ENCODE measurements at places on chromosomes 6 and 20.

DNA sequence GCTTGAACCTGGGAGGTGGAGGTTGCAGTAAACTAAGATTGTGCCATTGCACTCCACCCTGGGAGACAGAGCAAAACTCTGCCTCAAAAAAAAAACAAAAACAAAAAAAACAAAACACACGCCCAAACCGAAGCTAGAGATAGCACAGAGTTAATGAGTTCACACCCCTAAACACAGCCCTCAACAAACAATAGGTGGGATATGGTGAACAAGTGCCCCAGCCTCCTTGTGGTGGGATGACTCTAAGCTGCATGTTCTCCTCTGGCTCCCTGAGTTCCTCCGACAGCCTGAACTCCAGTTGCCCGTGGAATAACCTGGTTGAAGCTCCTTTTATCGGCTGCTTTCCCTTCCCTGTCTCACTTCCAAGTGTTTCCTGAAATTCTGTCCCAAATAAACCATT, 22.1 kb upstream of the DSN1 start:
- no peak for DNase-seq

DNA sequence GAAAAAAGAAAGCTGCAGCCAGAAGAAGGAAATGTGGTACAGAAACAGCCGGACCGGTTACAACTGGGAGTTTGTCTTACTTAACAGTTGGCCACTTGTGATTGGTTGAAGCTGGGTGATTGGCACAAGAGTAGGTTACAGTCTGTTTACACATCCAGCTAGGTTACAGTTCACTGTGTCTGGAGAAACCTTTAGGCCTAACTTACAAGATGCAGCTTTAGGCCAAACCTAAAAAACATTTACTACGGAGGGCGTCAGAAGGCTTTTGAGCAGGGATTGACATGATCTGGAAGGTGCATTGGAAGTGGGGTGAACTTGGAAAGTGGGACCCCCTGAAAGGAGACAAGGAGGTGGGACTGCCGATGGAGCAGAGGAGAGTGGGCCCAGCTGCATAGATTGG, 122.3 kb downstream of the BANF2 start:
- no peak for DNase-seq

DNA sequence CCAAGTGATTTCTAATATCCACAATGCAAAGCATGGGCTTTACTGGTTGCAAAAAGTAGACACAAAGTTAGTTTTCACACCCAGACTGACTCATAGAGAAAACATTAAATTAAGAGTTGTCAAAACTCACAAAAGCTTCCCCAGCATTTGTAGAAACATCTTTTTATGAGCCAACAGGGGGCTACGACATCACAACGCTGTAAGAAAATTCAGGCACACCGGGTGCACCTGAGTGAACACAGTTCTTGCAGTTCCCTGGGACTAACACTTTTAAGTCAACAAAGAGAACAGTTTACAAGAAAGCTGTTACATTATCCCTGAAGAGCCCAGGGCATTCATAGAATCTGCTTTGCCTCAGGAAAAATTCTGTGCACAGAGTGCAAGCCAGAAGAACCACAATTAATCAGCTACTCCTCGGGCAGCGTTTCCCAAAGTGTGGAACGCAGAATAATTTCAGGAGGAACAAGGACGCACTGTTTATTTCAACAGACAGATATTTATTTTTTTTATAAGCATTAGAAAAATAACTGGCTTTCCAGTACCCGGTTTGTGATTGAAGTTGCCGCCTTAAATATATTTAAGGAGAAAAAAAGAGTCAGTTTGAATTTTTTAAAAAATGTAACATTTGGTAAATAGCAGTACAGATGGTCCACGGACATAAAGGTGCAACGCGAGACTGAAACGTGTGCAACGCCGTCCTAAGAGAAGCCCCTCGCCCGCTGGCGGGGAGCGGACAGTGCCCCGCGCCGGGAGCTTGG, 1.2 kb downstream of the NCOA5 start:
- no peak for DNase-seq

- no peak for DNase-seq
Measured at GRCh38 chr6:82085701-82086100, 161.8 kb downstream of the IBTK start.

DNA sequence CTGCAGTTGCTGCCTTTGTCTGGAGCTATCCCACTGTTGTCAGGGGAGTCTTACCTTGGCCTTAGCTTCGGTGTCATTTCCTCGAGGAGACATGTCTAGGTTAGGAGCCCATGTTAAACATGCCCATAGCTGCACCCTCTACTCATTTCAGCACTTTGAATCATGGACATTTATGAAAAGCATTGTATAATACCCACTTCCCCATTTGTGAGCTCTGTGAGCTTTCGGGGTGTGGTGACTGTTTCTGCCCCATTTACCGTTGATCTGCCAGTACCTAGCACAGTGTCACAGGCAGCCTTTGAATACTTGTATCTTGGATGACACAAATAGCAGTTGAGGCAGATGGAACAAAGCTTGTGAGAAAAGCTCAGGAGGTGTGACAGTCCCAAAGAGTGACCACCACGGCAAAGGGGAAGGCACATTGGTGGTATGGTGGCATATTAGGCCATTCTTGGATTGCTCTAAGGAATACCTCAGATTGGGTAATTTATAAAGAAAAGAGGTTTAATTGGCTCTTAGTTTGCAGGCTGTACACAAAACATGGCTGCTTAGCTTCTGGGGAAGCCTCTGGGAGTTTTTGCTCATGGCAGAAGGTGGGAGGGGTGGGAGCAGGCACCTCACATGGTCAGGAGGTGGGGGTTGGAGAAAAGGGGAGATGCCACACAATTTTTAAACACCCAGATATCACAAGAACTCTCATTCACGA, 42.0 kb downstream of the JARID2 start:
- no peak for DNase-seq

DNA sequence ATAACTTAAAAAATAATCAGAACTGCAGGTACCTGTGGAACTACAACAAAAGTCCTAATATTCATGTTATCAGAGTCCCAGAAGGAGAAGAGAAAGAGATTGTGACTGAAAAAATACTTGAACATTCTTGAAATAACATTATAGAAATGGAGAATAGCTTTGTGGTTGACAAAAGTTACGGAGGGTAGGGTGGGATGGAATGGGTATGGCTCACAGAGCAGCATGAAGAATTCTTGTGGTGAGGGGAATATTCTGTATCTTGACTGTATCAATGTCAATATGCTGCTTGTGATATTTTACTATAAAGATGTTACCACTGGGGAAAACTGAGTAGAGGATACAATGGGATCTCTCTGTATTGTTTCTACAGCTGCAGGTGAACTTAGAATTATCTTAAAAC, 122.5 kb downstream of the DST start:
- DNase-seq, result no peak

GRCh38 chr6:41965429-41966213, 24.0 kb upstream of the CCND3 start:
- DNase-seq, result no peak

GRCh38 chr6:13811627-13812358, 2.6 kb downstream of the MCUR1 start:
- no peak for DNase-seq

DNA sequence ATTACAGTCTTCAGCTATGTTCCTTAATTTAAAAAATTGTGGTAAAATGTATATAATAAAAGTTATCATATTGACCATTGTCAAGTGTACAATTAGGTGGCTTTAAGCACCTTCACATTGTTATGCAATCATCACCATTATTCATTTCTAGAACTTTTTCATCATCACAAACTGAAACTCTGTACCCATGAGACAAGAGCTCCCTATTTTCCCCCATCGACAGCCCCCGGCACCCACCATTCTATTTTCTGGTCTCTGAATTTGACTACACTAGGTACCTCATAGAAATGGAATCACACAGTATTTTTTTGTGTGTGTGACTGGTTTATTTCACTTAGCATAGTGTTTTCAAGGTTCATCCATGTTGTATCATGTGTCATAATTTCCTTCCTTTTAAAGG, 39.7 kb upstream of the FYN start:
- no peak for DNase-seq

DNA sequence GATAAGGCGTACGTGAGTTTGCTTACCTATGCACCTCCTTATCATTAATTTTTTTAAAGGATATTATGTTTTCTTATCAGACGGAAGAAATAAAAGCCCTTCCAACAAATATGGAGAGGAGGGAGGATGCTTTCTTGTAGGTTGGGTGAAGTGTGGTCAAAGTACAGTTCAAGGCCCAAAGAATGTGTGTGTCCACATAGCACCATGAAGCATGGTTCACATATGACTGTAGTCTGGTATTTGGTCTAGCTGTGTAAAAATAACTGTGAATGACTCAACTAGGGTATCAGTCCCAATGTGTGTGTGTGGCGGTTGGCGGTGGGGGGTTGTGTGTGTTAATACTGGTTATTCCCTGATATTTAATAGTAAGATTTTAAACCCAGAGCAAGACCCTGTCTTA, 212.7 kb downstream of the TMEM242 start:
- DNase-seq, result no peak

DNA sequence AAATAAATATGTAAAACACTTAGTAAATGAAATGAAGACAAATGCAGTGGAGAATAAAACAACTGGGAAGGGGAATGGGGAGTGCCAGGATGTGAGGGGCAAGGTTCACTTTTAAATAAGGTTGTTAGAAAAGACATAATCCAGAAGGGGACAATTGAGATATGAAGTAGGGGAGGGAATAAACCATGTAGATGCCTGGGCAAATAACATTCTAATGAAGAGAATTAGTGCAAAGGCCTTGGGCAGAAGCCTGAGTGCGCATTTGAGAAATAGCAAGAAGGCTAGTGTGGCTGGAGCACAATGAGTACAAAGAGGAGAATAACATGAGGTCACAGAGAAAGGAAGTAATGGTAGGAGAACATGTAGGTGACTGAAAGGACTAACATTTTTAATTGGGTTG, 2.4 kb downstream of the CEP57L1 start:
- DNase-seq, result no peak

GRCh38 chr6:42125231-42125630, 17.2 kb downstream of the C6orf132 start:
- DNase-seq, result no peak

DNA sequence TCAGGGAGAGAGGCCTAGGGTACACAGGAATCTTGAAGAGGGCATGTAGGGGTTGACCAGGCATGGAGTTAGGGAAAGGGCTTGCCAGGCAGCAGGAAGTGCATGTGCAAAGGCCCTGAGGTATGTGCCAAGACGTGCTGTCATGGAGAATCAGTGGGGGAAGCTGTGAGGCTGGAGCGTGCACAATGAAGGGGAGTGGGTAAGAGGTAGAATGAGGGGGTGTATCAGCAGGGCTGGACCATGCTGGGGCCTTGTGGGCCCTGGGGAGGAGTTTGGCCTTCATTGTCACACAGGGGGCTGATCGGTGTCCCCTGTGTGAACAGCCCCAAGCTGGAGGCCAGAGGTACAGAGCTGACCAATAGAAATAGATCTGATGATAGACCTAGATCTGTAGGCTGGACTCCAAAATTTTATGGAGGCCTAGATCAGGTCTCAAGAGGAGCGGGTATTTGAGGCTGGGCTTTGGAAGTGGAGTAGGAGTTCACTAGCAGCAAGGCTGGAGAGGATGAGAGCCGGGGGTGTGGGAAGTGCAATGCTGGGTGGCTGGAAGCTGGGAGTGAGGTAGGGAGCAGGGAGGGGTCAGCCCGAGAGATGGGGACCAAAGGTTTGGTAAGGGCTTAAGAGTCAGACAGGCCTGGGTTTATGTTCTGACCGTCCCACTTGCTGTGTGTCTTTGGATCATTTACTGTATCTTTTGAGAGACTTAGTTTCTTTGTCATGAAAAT, 3.0 kb downstream of the SRC start:
- DNase-seq, result no peak

DNA sequence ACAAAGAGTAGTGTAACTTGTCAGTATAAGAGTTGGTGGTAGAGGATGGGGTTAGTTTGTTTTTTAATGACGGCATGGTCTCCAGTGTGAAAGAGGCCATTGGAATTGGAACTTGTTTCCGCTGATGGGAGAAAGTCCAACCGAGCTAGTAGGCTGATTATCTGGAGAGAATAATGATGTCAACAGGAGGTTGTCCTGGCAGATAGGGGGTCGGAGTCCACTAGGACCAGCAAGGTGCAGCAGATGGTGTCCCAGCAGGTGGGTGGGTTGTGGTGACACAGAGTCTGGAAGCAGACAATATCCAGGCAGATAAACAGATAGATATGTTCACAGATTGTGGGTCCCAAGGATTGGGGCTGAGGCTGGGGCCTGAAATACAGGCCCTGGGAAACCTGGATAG, 35.1 kb downstream of the PKIB start:
- DNase-seq, result no peak

DNA sequence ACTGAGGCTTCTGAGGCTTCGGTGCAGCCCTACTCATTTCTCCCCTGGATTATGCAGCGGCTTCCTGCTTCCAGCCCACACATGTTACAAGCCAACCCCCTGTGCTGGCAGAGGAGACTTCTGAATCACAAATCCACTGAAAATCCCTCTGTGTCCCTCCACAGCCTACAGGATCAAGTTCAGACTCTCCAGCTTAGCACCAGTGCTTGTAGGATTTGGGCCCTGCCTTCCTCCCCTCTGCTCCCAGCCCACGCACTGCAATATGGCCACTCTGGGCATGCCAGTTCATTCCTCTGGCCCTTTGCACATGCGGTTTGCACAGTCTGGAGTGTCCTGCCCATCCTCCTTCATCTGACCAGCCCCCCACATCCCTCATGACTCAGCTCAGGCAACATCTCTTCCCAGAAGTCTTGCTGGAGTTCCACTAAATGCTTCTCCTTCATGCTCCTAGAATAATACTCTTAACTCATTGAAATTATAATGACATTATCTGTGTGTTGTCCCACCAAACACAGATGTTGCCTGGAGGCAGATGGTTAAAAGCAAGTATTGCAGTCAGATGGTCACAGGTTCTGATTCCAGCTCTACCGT, 15.9 kb upstream of the MDGA1 start:
- DNase-seq, result no peak

- DNase-seq, result no peak
Measured at GRCh38 chr6:170253226-170253909, 37.5 kb downstream of the DLL1 start.

DNA sequence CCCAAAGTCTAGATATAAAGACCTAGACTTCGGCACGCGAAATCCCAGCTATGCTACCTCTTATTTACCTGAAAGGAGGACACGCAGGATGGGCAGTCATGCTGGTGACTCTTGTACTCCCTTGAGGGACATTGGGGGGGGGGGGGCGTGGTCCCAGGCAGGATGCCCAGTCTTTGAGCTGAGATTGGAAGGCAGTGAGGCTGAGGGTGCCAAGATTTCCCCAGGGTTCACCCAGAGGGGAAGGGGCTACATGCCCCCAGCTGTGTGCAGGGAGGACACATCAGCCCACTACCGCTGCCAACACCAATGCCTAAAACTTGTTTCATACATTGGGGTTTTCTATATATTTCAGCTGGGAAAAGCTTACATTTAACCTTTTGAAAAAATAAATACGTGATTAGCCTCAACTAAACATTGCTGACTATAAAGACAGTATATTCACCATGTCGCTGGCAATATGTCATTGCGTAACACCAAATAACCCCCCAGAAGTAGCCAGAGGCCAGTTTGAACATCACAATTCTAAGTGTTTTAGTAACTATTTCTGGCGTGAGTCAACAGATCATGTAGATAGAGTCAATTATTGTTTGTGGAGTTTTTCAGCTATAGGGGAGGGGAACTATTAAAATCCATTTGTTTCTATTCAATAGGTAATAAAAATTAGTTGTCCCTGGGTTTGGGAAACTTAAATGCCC, 21.6 kb downstream of the MGME1 start:
- no peak for DNase-seq

GRCh38 chr6:37495244-37495934, 4.3 kb downstream of the CCDC167 start:
- DNase-seq, result no peak

GRCh38 chr20:11847827-11848226, 69.9 kb upstream of the BTBD3 start:
- no peak for DNase-seq

- no peak for DNase-seq
Measured at GRCh38 chr6:127923135-127923534, 22.3 kb upstream of the THEMIS start.

GRCh38 chr6:168774381-168774780, 333.4 kb downstream of the SMOC2 start:
- no peak for DNase-seq
